ENCODE measurements at places on chromosomes 1 and 21.

DNA sequence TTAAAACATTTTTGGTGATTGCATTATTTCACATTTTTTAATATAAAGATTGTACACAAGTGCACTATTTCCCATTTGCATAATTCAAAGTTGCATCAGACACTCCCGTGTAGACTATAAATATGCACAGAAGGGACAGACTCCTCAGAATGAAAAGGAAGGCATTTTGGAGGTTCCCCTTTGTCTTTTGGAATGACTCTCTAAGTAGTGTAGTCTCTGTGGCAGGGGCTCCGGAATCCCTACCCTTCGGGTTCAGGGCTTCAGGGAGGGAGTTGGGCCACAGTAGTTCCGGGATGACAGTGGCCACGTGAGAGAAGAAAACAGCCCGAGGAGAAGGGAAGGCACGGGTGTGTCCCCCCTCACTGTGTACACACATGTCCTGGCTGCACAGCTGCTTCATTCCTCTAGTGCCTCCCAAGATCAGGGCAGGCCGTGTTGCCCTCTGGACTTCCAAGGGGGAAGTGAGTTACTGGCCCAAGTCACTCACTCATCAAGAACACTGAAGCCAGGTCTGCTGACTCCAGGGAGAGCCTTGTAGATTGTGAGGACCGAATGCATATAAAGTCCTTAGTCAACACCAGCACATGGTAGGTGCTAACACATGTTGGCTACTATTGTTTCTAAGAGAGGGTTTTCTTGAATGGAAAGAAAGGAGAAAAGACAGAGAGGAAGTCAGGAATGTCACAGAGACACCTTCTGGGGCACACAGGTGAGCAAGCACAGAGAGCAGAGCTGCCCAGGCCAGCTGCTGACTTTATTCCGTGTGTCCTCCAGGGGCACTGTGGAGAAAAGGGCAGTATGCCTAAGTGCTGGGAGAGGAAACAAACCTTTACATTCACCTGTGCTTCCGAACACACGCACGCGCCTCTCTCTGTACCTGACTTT, 39.8 kb downstream of the LHX4 start:
- no peak for DNase-seq

GRCh38 chr1:11731691-11732283, 4.1 kb upstream of the AGTRAP start:
- no peak for DNase-seq

DNA sequence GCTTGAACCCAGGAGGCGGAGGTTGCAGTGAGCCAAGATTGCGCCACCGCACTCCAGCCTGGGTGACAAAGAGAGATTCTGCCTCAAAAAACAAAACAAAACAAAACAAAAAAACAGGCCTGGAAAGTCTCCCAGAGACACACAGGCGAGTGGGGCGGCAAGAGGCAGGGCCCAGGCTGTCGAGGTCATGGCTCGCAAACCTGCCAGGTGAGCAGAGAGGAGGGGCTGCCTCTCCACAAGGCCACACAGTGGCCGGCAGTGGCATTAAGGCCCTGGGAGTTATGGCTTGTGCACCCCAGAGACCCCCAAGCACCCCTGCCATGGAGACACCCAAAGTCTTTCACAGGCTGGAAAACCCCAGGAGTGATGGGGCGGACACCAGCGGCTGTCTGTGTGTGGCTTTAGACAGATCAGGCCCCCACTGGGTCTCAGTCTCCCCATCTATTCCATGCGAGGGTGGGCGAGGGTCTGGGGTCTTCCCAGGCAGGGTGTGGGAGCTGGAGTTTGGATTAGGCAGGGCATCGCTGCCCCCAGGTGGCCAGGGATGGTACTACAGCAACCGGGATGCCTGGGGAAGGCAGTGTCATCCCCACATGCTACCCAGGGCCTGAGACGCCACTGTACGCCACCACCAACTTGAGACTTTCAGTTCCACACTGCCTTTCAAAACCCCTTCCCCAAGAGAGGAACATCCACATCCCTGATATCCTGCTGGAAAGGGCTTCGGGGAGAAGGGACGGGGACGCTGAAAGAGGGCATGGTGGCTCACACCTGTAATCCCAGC, 7.3 kb upstream of the CTRC start:
- no peak for DNase-seq

DNA sequence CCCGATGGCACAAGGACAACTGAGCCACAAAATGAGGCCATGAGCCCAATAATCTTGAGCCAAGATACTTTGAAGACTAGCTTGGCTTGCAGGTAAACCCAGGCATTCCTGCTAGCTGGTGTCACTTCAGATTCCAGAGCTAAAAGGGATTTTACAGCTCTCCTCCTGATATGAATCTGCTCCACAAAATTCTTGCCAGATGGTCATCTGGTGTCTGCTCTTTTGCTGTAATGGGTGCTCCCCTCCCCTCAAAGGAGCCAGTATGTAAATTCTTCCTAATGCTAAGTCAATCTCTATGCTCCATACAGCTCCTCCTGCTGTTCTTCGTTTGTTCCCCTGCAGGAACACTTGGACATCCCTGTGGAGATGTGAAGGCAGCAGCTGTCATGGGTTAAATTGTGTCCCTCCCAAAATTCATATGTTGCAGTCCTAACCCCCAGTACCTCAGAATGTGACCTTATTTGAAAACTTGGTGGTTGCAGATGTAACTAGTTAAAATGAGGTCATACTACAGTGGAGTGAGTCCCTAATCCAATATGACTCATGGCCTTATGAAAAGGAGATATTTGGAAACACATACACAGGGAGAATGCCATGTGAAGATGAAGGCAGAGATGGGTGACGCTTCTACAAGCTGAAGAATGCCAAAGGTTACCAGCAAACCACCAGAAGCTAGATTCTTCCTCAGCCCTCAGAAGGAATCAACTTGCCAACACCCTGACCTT, 180.6 kb upstream of the PALMD start:
- DNase-seq: peak; percentile 92

DNA sequence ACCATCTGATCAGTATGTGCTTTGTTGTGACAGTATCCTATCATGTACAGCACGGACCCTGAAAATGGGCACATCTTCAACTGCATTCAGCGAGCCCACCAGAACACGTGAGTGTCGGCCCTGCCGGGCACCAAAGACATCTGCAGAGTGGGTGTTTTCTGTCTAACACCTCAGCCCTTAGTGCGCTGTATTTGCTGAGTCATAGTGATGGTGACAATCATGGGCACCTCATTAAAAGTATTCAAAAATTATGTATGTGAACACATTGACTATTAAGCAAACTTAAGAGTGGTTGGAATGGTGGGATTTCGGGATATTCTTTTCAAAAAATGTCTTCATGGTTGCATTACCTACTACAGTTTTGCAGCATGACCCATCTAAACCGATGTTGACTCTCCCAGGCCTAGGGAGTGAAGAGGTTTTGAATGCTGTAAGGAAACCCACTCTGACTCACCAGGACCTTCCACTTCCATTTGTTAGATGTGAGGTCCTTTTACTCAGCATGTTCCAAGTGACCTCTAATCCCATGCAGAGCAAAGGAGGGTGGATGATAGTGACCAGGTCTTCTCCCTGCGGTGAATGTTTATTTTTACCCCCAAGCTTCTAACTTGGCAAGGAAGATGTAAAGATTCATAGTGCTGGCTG, 20.1 kb downstream of the MGST3 start:
- DNase-seq: no peak

DNA sequence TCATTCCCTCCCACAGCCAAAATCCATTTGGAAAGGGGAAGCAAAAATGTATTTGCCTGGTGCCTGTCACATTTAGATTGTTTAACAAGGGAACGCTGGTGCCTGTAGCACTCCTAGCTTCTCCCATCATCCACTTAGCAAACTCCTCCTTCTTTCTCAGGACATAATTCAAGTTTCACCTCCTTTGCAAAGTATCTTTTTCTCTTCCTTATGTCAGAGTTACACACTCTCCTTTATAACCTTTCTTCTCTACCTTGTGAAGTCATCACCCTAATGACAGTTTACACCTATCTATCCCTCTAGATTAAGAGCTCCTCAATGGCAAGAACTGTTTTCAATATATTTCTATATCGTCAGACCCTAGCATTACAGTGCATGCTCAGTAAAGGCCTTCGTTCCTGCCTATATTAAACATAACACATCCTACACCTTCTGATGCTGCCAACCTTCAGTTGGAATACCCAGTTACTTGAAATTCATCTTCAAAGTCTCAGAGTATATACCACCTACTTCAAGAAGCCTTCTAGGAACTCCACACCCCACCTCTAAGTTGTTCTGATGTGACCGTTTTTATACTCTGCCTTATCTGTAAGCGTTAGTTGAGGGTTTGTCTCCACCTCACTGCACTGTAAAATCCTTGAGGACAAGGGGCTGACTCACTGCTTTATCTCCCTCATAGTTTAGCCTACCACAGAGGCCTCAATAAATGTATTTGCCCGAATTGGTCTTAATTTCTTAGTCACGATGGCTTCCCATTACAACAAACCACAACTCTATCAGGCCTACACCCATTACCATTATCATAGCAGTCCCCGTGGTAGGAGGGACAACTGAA, 1.0 kb upstream of the EPS15 start:
- peak; percentile 74 for DNase-seq

DNA sequence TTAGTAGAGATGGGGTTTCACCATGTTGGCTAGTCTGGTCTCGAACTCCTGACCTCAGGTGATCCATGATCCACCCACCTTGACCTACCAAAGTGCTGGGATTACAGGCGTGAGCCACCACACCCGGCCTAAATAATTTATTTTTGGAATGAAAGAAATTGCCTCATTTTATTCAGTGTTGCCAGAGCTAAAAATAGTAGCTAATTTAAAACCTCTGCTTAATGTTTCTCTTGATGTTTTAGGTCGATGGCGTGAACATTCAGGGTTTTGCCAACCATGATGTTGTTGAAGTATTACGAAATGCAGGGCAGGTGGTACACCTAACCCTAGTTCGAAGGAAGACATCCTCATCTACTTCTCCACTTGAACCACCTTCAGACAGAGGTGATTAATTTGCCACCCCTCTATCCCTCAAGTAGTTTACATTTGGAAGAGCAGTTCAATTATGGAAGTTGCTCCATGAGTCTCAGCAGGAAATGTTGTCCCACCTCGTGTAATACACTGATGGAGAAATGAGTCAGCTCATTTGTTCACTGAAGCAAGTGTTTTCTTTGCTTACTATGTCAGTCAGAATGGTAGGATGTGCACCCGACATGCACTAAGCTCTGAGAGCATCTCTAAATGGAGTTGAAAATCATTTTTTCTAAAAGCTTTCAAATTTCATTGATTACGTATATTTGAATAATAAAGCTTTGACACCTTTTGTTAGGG, 54.9 kb downstream of the PATJ start:
- no peak for DNase-seq

DNA sequence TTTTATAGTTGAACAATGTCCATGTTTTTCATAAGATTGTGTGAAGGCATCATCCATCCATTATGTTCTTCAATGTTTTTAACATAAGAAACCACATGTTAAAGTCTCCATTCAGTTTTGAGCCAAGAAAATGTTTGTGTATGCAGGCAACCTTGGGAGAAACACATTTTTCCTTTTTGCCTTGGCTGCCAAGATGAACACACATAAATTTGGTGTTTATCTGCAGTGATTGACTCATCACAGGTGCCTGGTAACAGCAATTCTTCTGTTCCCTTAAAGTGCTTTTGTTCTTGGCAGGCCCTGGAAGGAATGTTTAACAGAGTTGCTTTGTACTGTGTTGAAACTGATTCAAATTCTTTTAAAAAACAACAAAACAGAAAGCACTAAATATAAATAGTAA, 709.9 kb upstream of the ADGRL4 start:
- DNase-seq: peak; percentile 1

- no peak for DNase-seq
Measured at GRCh38 chr1:174795806-174796205, 203.9 kb upstream of the CACYBP start.

- no peak for DNase-seq
Measured at GRCh38 chr1:183433703-183434102, 15.5 kb upstream of the NMNAT2 start.

- no peak for DNase-seq
Measured at GRCh38 chr1:30101487-30102227, 621.7 kb downstream of the MATN1 start.

DNA sequence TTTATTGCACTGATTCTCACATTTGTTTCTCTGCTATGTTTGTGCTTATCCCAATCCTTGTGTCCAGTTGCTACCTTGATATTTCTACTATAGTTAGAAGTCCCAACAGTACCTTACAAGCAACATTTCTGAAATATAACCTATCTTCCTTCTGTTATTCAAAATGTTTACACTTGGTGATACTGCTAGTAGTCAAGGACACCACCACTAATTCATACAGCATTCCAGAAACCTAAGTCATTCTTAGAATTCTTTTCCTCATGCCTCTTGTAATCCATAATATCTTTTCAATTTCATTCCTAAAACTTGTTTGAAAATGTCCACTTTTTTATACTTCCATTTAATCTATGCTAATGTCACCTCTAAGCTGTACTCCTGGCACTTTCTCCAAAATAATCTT, 2132.1 kb downstream of the NCAM2 start:
- DNase-seq: no peak

GRCh38 chr1:119310301-119310700, 58.3 kb upstream of the HAO2 start:
- no peak for DNase-seq

GRCh38 chr1:32405672-32406467, 11.6 kb upstream of the BSDC1 start:
- DNase-seq: no peak

- DNase-seq: peak; percentile 52
Measured at GRCh38 chr1:201268604-201269151, 14.6 kb upstream of the PKP1 start.

- DNase-seq: no peak
Measured at GRCh38 chr1:74767490-74767889, 34.5 kb downstream of the TYW3 start.

DNA sequence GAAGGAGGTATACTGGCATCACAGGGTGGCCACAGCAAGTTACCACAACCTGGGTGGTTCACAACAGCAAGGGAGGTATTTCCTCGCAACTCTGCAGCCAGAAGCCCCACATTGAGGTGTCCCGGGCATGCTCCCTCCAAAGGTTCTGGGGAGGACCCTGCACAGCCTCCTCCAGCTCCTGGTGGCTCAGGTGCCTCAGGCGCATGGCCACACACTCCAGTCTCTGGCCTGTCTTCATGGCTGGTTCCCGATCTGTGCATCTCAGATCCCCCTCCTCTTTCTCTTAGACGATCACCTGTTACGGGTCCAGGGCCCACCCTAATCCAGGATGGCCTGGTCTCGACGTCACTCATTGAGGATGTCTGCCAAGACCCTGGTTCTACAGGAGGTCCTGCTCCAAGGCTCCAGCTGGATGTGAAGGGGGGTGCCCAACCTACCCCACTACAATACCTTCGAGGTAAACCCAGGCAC, 6.7 kb upstream of the ARF1 start:
- DNase-seq: no peak

- DNase-seq: no peak
Measured at GRCh38 chr1:13735168-13735930, 35.4 kb downstream of the PRDM2 start.

DNA sequence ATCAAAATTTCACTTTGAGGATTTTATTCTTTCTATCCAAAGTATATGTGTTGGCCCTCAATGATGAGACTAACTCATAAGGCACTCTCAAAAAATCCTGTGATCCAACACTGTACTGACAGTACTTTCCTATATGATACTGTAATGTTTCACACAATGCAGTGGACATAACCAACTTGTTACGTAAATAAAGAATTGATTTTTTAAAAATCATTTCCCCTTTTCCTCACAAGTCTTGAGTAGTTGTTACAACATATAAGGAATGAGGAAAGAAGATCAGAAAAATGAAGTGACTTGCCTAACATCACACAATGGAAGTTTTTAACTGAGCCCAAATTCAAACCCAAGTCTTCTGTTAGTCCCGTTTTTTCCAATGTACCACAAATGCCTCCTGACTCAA, 17.2 kb downstream of the PTP4A2 start:
- no peak for DNase-seq

- no peak for DNase-seq
Measured at GRCh38 chr1:225526878-225527277, 99.0 kb upstream of the LBR start.

All from AG09309 (cell line).